ENCODE measurements at places on chromosomes 6 and 20. TPM values are rescaled to one million over a fixed set of nuclear protein-coding genes. Genes with fewer than 3 reads are reported as not detected.

TAAR9 gene
- total RNA-seq: not detected

MAS1 gene
- not detected for total RNA-seq

ZSCAN9 gene
- 21.3 TPM for total RNA-seq

HDGFL1 gene
- total RNA-seq: not detected

TBX18 gene
- total RNA-seq: 18.1 TPM

BCLAF1 gene
- 244 TPM for total RNA-seq

DEFB124 gene
- total RNA-seq: not detected

DSTN gene
- total RNA-seq: 244 TPM

NDUFAF4 gene
- total RNA-seq: 31.0 TPM

SPATS1 gene
- not detected for total RNA-seq

STXBP5 gene
- total RNA-seq: 33.7 TPM

LIME1 gene
- total RNA-seq: 6.8 TPM

POFUT1 gene
- 33.5 TPM for total RNA-seq

FNDC1 gene
- total RNA-seq: 102 TPM

DEFB115 gene
- not detected for total RNA-seq

ZNF512B gene
- total RNA-seq: 15.3 TPM

PSMB1 gene
- total RNA-seq: 154 TPM

WFDC5 gene
- not detected for total RNA-seq

KHDC1L gene
- total RNA-seq: not detected

PPDPF gene
- total RNA-seq: 35.2 TPM

ID4 gene
- total RNA-seq: 15.8 TPM

OR2J3 gene
- total RNA-seq: not detected

MYT1 gene
- total RNA-seq: 0.31 TPM

B3GALT4 gene
- total RNA-seq: 4.6 TPM

BTBD3 gene
- total RNA-seq: 62.8 TPM

ZNF133 gene
- total RNA-seq: 25.8 TPM

OPN5 gene
- total RNA-seq: not detected

NRM gene
- 5.2 TPM for total RNA-seq

PNLDC1 gene
- 0.82 TPM for total RNA-seq

SUMO4 gene
- total RNA-seq: 5.5 TPM

DDO gene
- total RNA-seq: 6.6 TPM

PRSS35 gene
- total RNA-seq: 12.4 TPM

HSPA12B gene
- total RNA-seq: 26.7 TPM

LGSN gene
- total RNA-seq: not detected

EYA4 gene
- total RNA-seq: 31.4 TPM

DDX43 gene
- 1.1 TPM for total RNA-seq

ALDH8A1 gene
- total RNA-seq: not detected

IRAK1BP1 gene
- total RNA-seq: 8.0 TPM

C6orf52 gene
- not detected for total RNA-seq

ARFGEF3 gene
- total RNA-seq: 3.3 TPM

PPP1R16B gene
- total RNA-seq: 4.6 TPM

OLIG3 gene
- total RNA-seq: not detected

TFAP2C gene
- total RNA-seq: 9.2 TPM

PLA2G7 gene
- 0.82 TPM for total RNA-seq

SNPH gene
- total RNA-seq: 5.7 TPM

C4B gene
- total RNA-seq: 38.0 TPM

PLN gene
- total RNA-seq: 24.5 TPM

TMC2 gene
- not detected for total RNA-seq

RSPO3 gene
- 1.2 TPM for total RNA-seq

All from tongue (tissue), 3 donors.